ENCODE measurements at places on chromosomes 5 and 9.

DNA sequence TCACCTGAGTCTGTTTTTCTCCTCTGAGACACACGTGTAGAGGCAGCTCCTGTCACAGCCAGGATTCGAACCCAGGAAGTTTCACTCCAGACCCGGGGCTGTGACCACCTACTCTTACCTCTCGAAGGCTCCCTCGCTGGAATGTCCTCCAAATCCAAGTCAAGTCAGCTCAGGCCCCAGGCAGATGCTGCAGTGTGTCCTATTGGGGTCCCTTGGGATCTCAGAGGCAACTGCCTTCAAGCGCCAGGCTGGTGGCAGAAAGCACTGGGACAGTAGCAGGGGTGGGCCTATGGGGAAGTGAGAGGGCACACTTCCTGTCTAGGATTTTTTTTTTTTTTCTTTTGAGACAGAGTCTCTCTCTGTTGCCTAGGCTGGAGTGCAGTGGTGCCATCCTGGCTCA lies 762 bp upstream of the ST6GALNAC4 start:
- no peak for DNase-seq
- H3K4me1 ChIP-seq = peaks cover 7% of the 10 kb centered on the region
- no peak overlapping the region for H3K27ac ChIP-seq
- no peaks in the 10 kb centered on the region for H3K36me3 ChIP-seq
- H3K27me3 ChIP-seq = peaks cover 9% of the 10 kb centered on the region
- no peak overlapping the region for H3K4me3 ChIP-seq

DNA sequence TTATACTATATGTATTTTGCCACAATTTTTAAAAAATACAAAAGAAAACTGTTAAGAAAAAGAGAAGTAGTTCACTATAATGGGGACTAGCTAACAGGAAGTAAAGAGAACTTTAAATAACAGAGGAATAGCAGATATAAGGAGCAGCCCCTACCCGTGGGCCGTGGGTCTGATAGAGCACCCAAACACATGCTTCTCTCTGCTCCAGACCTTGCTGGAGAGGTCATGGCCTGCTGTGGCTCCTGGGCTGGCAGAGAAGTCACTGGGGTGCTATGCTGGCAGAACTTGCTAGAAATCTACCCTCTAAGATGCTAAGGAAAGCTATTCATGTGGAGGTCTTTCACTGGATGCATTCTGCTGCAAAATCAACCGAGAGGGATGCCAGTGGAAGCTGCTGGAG lies 10.0 kb upstream of the TNFAIP8 start:
- no peak overlapping the region for H3K4me3 ChIP-seq
- peaks cover 7% of the 10 kb centered on the region for H3K4me1 ChIP-seq
- H3K27me3 ChIP-seq = no peaks in the 10 kb centered on the region
- H3K36me3 ChIP-seq = no peaks in the 10 kb centered on the region
- no peak for DNase-seq

DNA sequence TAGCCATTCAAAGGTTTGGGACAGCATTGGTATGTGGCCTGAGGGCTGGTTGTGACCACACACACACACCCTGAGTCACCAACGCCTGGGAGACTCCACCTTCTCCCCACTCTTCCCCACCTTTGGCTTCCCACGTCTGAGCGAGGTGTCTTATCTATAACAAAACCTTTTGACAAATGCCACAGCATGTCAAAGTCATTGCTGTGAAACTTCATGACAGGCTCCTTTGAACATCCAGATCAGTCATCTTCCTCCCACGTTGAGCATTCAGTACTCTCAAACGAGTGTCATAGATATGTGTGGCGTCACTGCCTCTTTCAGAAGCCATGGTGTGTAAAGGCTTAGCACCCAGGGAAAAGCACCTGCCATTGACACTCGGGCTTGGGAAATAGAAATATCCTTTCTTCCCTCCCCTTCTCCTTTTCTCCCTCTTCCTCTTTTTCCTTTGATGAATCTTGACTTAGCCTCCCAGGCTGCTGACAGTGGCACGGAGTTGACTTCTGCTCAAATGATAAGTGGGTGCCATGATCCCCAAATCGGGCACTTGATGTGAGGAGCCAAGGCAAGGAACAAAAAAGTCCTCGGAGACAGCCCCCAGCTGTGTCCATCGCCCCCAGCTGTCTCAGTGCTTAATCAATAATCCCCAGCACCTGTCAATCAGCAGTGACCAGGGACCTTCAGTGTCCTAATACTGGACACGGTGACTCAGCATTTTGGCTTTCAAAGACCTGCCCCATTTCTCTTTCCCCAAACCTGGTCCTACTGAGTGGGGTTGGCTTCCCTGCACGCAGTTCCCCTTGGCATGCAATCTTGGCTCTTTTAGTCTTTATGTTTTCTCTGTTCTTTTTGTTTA lies 114.8 kb downstream of the FGF18 start:
- no peak overlapping the region for H3K27ac ChIP-seq
- DNase-seq = no peak
- no peaks in the 10 kb centered on the region for H3K27me3 ChIP-seq
- H3K4me3 ChIP-seq = no peak overlapping the region
- H3K4me1 ChIP-seq = peaks cover 7% of the 10 kb centered on the region

DNA sequence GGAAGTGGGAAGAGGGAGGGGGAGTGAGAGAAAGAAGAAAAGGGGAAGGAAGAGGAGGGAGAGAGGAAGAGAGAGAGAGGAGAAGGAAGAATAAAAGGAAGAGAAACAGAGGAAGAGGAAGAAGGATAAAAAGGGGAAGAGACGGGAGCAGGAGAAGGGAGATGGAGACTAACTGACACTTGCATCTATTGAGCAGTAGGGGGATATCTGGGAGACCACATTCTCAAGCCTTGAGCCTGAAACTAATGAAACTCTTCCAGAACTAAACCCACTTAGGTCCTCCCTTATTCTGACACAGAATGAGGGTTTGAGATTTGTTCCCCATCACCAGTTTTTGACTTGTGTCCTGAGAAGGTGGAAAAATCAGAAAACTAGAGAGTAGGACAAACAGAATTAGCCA lies 533.3 kb downstream of the CDH12 start:
- no peak overlapping the region for H3K4me3 ChIP-seq
- no peak for DNase-seq
- H3K4me1 ChIP-seq = peaks cover 2% of the 10 kb centered on the region
- no peaks in the 10 kb centered on the region for H3K36me3 ChIP-seq

DNA sequence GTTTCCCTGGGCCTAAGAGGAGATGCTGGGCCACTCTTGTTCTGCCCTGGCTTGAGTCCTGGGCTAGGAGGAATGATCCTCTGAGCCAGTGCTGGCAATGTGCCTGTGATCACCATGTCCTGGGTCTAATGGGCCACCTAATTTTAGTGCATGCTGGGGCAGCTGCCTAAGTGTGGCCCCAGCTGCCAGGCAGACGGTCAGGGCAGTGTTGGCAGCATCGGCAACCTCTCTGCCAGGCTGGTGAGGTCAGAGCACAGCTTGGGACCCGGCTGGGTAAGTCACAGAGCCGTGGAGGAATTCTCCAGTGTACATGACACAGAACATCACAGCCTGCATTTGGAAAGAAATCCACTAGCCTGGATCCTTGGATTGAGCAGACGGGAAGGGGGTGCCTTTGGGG lies 21.4 kb upstream of the PITX1 start:
- peak overlapping the region; percentile 22 for H3K4me3 ChIP-seq
- no peak for DNase-seq
- H3K27ac ChIP-seq = no peak overlapping the region
- no peaks in the 10 kb centered on the region for H3K36me3 ChIP-seq
- peaks cover 9% of the 10 kb centered on the region for H3K27me3 ChIP-seq

GRCh38 chr9:101460965-101461364 lies 25.4 kb upstream of the ALDOB start:
- no peak overlapping the region for H3K27ac ChIP-seq
- H3K27me3 ChIP-seq = no peaks in the 10 kb centered on the region
- no peak for DNase-seq
- no peaks in the 10 kb centered on the region for H3K36me3 ChIP-seq
- no peaks in the 10 kb centered on the region for H3K4me1 ChIP-seq

DNA sequence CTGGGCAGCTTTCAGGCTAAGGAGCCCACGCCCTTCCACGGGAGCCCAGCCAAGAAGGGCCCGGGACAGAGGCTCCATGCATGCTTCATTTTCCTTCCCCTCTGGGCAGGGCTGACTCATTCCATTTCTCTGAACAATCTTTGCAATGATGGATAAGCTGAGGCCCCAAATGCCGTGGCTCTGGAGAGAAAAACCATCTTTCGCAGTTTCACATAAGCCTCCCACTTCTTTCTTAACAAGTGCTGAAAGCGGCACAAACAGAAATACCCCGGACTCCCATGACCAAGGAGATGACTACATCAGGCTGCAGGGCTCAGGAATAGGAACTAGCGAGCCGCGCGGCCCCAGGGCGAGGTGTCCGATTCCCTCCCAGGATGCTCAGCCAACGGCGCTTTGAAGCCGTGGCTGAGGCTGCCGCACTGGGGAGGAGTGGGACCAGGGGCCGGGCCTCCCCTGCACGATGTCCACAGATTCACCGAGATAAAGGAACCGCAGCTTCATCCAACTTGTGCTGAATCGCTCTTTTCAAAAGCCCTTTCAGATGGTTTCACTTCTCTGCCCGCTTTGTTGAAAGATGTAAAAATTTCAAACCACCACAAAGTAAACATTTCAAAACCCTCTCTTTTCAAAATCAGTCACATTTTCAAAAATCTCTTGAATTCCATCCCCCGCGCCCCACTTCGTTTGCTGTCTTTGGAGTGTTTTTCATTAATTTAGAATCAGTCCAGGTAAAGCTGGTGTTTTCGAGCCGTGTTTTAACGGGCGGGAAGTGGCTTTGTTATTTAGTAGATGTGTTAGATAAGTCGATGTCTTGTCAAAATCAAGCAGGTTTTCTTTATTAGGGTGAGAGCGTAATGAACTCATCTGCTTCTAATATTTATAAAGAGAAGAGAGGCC lies 96.5 kb upstream of the LMX1B start:
- no peaks in the 10 kb centered on the region for H3K36me3 ChIP-seq
- peak overlapping the region; percentile 11 for H3K27ac ChIP-seq
- no peak for DNase-seq
- H3K4me3 ChIP-seq = no peak overlapping the region

DNA sequence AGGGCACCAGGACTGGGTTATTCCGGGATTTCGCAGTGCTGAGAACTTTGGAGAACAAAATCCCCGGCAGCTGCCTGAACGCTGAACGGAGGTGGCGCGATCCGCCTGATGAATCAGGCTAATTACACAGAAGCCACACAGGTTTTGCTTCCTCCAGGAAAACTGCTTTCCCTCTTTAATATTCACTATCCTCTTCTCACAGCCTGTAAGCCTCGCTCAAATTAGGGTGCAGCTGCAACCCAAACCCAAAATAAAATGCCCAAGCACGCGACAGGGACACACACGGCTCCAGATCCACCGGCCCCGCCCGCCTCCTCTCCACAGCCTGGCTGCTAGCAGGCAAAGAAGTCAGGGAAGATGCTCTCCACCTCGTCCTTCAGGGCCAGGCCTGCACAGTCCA lies 6.0 kb downstream of the SOHLH1 start:
- no peak for DNase-seq
- peaks cover 12% of the 10 kb centered on the region for H3K4me1 ChIP-seq

GRCh38 chr5:149133795-149134777 lies 7.2 kb upstream of the ABLIM3 start:
- no peak for DNase-seq
- H3K36me3 ChIP-seq = no peaks in the 10 kb centered on the region
- no peak overlapping the region for H3K27ac ChIP-seq
- no peaks in the 10 kb centered on the region for H3K4me1 ChIP-seq

- no peak overlapping the region for H3K27ac ChIP-seq
- no peak overlapping the region for H3K4me3 ChIP-seq
- no peak for DNase-seq
- peaks cover 4% of the 10 kb centered on the region for H3K4me1 ChIP-seq
- peaks cover 6% of the 10 kb centered on the region for H3K36me3 ChIP-seq
Observed at GRCh38 chr9:124852121-124852828, 985 bp upstream of the WDR38 start.

- H3K27ac ChIP-seq = no peak overlapping the region
- H3K4me3 ChIP-seq = no peak overlapping the region
- DNase-seq = no peak
- no peaks in the 10 kb centered on the region for H3K27me3 ChIP-seq
Observed at GRCh38 chr9:109017493-109017892, 4.2 kb upstream of the CTNNAL1 start.

- no peak overlapping the region for H3K4me3 ChIP-seq
- no peak overlapping the region for H3K27ac ChIP-seq
- no peaks in the 10 kb centered on the region for H3K27me3 ChIP-seq
- no peak for DNase-seq
- no peaks in the 10 kb centered on the region for H3K4me1 ChIP-seq
- peaks cover 6% of the 10 kb centered on the region for H3K36me3 ChIP-seq
Observed at GRCh38 chr5:140497897-140498296, 49.6 kb upstream of the EIF4EBP3 start.

- H3K4me1 ChIP-seq = no peaks in the 10 kb centered on the region
- no peaks in the 10 kb centered on the region for H3K27me3 ChIP-seq
- H3K4me3 ChIP-seq = no peak overlapping the region
- no peak overlapping the region for H3K27ac ChIP-seq
- DNase-seq = no peak
- H3K36me3 ChIP-seq = no peaks in the 10 kb centered on the region
Observed at GRCh38 chr5:134873494-134873893, 677 bp upstream of the TXNDC15 start.

- no peak for DNase-seq
- H3K4me1 ChIP-seq = no peaks in the 10 kb centered on the region
- no peaks in the 10 kb centered on the region for H3K27me3 ChIP-seq
- no peak overlapping the region for H3K27ac ChIP-seq
- no peak overlapping the region for H3K4me3 ChIP-seq
Observed at GRCh38 chr9:2729003-2729402, 11.7 kb downstream of the KCNV2 start.

GRCh38 chr5:141430332-141431113 lies at the start of gene PCDHGA12:
Gene PCDHGA12 (plus strand): TSS chr5:141430507. CDS start chr5:141430760, 253 bp downstream.
- H3K27me3 ChIP-seq = no peaks in the 10 kb centered on the region
- H3K4me3 ChIP-seq = peak within 1 kb of the TSS; percentile 11
- H3K4me1 ChIP-seq = no peaks in the 10 kb centered on the region

Data from neuronal stem cell (in vitro differentiated cells).